ENCODE measurements at places on chromosomes 6 and 20.

GRCh38 chr20:63354636-63355350 is 6.4 kb downstream of the CHRNA4 start:
- DNase-seq = no peak

DNA sequence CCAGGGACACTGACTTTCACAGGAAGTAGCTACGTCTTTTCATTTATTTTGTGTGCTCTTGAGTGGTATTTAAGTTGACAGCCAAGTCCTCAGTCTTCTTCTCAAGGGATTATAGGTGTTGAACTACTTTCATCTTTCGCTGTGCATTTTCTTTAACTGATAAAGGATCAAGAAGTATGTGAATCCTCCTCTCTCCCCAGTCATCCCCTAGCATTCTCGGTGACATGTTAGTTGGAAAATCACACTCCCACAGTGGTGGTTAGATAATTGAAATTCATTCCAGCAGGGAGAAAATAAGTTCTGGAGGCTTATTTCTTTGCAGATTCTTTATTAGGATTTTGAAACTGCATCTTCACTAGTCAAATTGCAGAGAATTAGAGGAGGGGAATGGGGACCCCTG is 569.4 kb downstream of the MEI4 start:
- no peak for DNase-seq

- DNase-seq = no peak
Observed at GRCh38 chr20:7879883-7880282, 60.4 kb downstream of the HAO1 start.

GRCh38 chr6:128491100-128491581 is 29.3 kb downstream of the PTPRK start:
- DNase-seq = no peak

DNA sequence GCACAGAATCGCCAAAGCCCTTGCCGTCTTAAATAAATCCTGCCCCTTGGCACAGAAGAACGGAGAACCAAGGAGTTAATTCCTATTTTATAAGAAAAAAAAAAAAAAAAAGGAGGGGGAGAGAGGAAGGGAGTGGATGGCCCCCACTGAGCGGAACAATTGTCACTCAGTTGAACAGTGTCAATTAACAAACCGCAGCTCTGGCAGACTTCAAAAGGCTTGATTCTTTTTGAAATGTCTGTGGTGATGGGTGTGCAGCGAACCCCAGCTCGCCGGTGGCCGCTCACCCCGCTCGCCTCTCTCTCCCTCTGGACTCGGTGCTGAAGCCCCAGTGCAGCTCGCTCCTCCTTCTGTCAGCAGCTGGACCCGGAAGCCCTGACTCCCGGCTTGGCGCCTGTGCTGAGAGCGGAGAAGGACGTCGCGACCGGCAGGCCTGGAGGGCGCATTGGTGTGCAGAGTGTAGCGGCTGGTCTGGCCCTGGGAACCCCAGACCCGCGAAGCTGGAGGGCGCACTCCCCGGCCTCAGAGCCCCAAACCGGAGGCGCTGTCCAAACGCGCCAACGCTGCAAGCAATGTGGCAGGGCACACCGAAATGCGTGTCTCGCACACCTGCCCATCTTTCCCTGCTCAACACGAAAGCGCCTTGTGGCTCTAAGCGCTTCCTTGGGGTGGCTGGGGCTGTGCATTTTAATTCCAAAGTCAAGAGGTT is 3.4 kb downstream of the LINC00237 start:
- DNase-seq = peak; percentile 59

- peak; percentile 34 for DNase-seq
Observed at GRCh38 chr20:34473262-34473883, 42.8 kb upstream of the DYNLRB1 start.

GRCh38 chr6:53310771-53311585 is 37.8 kb downstream of the ELOVL5 start:
- no peak for DNase-seq

DNA sequence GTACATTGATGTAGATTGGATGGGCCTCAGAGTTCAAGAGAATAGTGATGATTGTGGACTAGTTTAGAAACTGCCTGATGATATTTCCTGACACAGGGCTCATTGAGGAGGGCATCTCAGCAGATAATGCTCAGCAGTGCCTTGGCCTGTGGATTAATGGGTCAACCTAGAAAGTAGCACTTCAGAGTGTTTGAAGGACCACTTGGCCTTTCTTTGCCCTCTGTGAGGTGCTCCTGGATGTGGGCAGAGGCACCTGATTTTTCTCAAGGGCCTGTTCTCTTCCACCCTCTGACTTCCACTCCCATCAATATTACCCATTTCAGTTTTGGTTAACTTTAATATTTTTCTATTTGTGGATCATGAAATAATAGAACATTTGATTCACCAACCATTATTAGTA is 270.6 kb upstream of the BMP2 start:
- no peak for DNase-seq

DNA sequence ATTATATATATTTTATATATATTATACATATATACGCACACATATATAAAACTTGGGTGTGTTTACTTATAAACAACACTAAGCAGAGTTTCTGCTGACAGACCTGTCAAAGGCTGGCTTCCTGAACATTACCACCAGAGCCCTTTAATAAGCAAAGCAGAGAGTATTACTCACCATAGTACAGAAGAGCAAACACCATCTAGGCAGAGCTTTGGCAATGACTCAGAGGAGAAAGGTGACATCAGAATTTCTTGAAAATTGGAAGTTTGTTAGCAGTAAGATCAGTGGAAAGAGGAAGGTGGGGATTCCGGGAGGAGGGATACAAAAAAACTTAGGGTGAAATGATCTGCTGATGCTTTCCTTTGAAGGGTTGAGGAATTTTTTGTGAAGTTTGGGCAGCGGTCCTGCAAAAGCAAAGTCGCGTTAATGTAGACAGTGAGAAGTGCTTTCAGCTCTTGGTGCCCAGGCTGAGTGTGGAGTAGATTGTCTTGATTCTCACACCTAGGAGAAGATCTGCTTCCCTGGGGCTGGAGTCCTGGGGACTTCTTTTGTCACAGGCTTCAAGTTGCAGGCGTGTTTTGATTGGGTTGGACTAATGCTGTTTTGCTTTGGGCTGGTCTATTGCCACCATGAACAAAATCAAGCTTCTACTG is 109.6 kb upstream of the BACH2 start:
- peak; percentile 42 for DNase-seq

DNA sequence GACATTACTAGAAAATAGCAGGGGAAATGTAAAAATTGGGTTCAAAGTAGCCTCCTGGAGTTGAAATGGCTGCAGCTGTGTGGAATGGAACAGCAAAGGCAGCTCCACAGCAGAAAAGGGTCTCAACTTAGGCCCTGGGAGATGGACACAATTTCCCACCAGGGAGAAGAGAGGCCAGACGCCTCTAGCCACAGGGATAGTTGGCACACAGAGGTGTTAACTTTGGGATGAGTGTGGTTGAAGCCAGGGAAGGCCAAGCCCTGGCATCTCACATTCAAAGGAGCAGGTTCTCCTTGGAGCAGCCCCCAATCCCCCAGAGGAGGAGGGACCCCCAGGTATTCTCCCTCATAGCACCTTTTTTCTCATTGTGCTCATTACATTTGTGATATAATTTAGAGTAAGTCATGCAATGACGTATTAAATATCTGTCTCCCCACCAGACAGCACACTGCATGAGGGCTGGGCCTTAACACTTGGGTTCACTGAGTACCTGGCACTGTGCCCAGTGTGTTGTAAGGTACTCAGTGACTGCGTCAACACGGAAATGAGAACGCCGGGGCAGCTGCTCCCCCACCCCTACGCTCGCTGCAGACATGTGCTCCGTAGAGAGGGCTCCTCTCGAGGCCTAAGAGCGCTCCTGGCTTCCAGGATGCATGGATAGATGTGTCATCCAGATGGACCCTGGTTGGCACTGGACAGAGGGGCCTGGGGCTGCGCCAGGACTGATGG is 76.0 kb upstream of the CD93 start:
- peak; percentile 25 for DNase-seq

GRCh38 chr6:124962639-124963415 is 590 bp downstream of the RNF217 start:
- DNase-seq = no peak

DNA sequence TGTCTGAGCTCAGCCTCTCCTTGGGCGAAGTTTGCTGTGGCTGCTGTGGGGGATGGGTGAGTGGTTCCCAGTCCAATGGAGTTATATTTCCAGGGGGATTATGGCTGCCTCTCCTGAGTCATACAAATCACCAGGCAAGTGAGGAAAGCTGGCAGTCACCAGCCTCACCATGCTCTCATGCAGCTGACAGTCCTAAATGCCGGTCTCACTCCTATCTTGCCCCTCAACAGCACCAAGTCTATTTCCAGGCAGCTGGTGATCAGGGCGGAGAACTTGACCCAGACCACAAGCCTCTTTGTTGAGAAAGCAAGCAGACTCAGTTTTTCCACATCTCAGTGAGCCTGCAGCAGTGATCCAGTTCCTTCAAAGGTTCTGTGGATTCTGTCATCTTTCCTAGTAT is 98.9 kb downstream of the TBC1D32 start:
- no peak for DNase-seq

DNA sequence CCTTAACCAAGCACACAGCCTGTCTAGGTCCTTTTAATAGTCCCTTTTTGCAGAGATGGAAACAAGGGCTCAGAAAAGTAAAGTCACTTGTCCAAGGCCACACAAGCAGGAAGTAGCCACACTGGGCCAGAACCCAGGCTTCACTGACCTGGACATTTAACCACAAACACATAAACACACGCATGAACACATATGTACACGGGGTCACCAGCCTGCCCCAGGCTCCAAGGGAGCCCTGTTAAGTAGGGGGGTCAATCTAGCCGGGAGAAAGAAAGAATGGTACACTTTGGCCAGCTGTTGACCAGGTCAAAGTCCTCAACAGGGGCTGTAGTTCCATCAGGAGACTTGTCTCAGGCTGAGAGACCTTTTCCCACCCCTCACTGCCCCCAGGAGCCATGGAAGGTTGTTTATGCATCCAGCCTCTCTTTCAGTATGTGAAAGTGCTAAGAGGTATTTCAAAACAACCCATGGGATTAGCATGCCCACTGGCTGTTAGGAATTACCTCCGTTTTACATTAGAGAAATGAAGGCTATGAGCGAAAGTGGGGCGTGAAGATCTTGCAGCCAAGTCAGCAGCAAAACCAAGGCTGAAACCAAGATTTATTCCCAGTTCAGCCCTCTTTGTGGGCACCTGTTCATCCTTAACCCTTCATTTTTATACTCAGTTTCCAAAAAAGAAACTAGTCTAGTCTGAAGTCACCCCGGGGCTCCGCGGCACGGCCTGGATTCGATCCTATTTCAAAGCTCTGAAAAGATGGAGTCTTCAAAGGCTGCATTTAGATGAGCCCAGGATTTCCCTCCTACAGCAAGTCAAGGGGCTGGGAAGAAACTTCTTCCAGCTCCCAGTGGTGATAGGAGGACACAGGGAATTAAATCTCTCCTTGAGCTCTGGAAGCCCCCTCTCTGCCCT is 9.8 kb downstream of the SDC4 start:
- DNase-seq = no peak

- DNase-seq = no peak
Observed at GRCh38 chr20:25064561-25065071, 6.7 kb upstream of the ACSS1 start.

- no peak for DNase-seq
Observed at GRCh38 chr6:44245391-44245911, 1.4 kb upstream of the HSP90AB1 start.

DNA sequence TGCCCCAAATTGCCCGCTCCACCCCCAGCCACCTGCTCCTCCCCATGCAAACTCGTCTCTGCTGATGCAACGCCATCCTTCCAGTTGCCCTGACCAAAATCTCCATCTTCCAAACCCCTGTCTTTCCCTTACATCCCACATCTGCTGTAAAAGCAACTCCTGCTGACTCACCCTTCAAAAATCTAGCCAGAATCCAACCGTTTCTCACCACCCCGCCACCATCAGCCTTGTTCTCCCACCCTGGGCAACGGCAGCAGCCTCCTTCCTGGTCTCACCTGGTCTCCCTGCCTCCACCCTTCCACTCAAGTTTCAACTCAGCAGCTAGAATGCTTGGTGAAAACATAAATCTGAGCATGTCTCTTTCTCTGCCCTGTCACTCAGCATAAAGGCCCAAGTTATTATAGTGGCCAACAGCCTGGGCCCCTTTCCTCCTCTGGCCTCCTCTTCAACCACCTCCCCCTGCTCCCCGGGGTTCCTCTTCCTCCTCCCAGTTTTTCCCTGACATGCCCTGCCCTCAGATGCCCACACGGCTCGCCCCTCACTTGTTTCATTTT is 7.2 kb upstream of the SYNJ2 start:
- DNase-seq = no peak

DNA sequence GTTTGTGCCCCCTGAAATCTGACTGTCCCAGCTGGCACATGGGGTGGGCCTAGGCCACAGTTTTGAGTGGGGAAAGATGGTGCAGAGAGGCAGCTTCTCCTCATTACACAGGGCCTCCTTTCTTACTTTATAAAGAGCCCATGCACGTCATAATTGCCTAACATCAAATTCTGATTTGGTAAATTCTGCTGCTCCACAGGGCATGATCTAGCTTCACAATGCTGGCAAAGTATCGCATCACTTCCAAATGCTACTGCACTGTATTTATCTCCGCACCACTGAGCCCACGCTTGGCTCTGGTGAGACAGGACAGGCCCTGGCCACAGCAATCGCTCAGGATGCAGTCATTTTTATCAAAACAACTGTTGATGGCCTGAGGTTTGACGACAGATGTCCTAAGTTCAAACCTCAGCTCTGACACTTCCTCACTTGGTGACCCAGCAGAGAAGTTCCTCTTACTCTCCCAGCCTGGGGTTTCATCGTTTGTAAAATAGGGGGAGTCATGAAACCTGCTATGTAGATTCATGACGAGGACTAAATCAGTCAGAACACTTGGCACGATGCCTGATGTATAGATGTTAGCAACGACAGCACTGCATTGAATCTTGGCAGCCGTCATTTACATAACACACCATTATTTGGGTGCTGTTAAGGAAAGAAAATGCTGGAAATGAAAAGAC is 187.9 kb downstream of the TTLL2 start:
- DNase-seq = no peak

DNA sequence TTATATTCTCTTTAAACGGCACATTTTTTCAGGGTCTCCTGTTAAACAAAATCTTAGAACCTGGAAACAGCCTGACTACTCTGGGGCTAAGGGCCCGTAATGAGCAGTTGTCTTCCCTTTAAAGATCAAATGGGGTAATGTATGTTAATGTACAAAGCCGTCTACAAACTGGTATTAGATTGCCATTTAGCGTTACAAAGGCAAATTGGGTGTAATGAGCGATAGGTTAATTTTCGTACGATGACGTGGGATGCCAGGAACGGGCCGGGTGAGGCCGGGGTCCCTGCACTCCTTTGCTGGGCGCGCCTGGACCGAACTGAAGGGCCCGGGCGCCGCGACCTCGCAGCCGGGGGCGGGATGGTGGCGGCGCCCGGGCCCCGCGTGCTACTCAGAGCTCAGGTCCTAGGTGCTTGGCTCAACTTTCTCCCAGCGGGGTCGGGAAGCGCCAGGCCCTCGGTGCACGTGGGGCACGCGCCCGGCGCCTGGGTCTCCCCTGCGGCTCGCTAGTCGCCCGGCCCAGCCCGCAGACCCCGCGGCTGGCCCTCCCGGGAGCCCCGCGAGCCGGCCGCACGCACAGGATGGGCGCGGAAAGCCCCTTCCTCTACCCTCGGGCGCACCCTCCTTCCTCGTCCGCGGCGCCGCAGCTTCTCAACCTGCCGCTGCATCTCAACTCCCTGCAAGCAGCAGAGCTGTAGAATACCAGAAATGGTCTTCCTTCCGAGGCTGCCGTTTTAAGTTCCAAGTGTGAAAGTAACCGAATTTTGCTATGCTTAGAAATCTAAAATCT is 5.9 kb downstream of the NKX2-4 start:
- DNase-seq = no peak

Data from CD4-positive, alpha-beta T cell treated with Interleukin-17A for 1 hour (primary cell).